A172 (cell line): ENCODE measurements at places on chromosomes 11 and 22. TPM values are rescaled to one million over a fixed set of nuclear protein-coding genes. Genes with fewer than 3 reads are reported as not detected.

DNA sequence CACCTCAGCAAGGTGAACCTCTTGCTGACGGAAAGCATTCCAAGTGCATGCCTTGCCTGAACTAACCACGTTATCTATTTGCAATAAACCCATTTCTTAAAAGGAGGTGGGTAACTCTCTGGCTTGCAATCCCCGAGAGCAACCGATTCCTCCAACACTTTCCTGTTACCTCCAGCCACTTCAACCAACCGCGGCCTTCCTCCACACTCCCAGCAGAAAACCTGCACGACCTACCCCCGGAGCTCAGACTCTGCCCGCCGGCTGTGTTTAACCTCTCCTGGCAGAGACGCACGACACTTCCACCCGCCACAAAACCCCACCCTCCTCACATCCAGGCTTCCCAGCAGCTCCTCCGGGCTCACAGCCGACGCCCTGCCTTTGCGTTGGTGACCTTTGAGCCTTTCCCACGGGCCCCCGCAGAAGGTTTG, 708 bp downstream of the SCO2 start:
- no peak for DNase-seq

- DNase-seq: no peak
Measured at GRCh38 chr11:76597533-76598425, 72.8 kb downstream of the LRRC32 start.

The KIF18A gene
- total RNA-seq: 36.7 and 46.4 TPM in 2 replicates

- peak; percentile 91 for DNase-seq
Measured at GRCh38 chr11:100876815-100877520, 189.9 kb downstream of the ARHGAP42 start.

DNA sequence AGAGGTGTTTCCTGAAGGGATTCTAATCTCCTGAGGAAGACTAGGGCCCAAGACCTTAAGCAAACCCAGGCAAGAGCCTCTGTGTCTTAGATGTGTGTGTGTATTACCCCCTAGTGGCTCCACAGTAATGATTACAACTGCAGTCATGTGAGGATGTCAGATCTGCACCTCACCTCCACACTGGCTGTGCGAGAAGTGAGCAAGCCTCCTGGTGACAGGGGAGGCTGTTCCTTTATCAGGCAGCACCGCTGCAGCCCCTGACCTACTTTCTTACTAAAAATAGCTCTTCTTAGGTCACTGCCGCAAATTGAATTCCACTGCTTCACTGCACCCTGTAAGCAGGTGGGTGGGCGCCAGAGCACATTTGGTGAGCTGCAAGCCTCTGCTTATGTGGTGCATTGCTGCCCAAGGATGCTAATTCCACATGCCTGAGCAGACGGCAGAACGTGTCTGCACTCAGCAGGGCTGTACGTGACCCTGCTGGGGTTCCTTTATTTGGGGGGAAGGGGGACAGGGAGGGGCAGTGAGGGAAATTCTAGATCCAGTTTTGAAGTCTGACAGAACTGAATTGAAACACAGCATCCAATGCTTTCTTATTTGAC, 112.4 kb downstream of the KCNC1 start:
- peak; percentile 11 for DNase-seq

The RBMXL2 gene
- not detected in 2 replicates for total RNA-seq

DNA sequence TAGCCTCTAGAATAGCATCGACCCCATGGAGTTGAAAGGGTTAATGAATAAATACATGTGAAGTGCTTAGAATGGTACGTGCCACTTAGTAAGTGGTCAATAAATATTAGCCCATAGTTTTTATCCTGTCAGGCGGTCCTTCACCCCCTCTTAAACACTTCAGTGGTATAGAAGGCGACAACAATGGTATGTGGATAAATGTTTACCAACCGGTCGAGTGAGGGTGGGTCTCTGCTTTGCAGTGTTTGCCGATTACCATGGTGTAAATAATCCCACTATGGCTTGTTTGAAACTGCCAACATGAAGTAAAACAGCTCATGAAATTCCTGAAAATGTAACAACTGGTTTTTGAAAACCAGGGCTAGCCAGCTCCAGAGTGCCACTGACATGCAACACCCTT, 541.2 kb downstream of the BUD13 start:
- no peak for DNase-seq

DNA sequence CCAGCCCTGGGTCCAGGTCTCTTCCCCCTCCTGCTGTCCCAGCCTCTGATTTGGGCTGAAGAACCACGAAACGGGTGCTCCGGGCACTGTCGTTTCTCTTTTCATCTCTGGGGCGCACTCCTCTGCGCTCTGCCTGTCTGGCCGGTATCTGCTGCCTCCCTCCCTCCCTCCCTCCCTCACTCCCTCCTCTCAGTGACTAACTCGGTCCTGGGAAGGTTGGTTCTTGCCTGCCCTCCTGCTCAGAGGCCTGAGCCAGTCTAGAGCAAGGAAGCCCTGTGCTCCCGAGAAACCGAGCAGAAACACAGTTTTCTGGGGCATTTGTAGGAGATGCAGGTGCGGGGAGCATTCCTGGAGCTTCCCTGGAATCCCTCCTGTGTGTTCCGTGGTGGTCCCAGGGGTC, 1235.2 kb downstream of the BRD1 start:
- DNase-seq: no peak

- DNase-seq: no peak
Measured at GRCh38 chr11:37689951-37690350, 1091.9 kb upstream of the RAG2 start.

GRCh38 chr11:119318240-119319135, 1.6 kb upstream of the MCAM start:
- no peak for DNase-seq

- DNase-seq: no peak
Measured at GRCh38 chr11:47550288-47551047, 2.5 kb downstream of the CELF1 start.

DNA sequence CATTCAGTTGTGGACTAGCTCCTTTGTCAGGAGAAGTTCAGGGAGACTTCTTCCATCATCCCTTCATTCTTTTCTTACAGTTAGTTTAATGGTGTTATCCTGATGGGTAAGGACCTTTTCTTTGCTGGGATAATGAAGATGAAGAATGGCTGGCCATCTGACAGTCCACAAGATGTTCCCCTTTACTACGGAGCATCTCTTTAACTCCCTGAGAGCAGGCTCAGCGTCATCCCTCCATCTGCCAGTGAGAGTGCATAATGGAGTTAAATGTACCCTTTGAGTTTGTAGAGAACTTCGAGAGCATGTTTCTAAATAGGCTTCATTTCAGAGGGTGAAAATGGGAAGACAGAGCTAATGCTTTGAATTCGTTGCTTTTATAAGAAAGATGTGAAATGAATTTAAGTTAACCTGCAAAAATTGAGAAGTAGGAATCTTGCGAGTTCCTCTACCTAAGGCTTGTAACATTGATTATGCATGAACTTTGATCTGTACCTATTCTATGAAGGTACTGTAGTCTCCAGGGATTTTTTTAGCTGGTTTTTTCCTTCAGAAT, 1.7 kb downstream of the EP300 start:
- no peak for DNase-seq

The ACCS gene
- 6.5 and 6.9 TPM in 2 replicates for total RNA-seq

The FGF3 gene
- total RNA-seq: 0.24 TPM in 1 of 2 replicates, not detected in the other

The FDXACB1 gene
- total RNA-seq: 1.5 and 3.4 TPM in 2 replicates

DNA sequence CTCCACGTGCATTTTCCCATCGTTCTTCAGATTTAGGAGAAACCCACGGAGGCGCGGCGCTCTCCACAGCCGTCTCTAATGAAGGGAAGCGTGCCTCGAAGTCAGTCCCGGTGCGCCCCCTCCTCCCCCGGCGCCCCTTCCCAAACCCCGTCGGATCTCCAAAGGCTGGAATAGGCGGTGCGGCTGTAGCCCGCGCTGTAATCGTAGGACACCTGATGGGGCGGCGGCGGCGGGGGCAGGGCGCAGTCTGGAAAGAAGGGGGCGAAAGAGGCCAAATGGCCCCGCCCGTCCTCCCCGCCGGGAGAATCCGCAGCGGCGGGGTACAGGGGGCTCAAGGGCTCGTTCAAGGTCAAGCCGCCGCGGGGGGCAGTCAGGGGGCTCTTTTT, 1.3 kb downstream of the FAM181B start:
- DNase-seq: no peak

GRCh38 chr11:125286486-125286885, 121.9 kb downstream of the PKNOX2 start:
- no peak for DNase-seq

DNA sequence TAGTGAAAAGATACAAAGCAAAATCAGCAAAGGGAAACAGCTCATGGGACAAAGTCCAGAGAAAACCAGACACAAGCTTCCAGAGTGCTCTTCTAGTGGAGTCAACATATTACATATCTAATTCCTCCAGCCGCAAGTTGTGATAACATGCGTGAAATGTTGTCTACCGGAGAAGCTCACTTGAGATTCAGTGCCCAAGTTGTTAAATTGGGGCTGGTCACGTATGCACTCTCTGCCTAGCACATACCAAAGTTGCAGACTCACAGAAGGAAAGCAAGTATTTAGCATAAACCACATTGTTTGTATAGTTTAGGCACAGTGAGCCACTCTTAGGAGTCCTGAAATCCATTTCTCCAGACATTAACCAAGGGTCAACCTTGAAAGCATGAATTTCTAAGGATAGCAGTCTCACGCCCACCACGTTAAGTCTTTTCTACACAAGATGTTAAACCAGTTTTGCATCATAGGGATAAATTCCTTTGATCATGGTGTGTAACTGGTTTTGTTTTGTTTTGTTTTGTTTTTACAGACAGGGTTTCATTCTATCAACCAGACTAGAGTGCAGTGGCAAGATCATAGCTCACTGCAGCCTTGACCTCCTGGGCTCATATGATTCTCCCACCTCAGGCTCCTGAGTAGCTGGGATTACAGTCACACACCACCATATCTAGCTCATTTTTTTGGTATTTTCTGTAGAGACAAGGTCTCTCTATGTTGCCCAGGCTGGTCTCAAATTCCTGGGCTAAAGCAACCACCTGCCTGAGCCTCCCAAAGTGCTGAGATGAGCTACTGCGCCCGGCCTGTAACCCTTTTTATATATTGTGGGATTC, 39.5 kb upstream of the EP300 start:
- no peak for DNase-seq

DNA sequence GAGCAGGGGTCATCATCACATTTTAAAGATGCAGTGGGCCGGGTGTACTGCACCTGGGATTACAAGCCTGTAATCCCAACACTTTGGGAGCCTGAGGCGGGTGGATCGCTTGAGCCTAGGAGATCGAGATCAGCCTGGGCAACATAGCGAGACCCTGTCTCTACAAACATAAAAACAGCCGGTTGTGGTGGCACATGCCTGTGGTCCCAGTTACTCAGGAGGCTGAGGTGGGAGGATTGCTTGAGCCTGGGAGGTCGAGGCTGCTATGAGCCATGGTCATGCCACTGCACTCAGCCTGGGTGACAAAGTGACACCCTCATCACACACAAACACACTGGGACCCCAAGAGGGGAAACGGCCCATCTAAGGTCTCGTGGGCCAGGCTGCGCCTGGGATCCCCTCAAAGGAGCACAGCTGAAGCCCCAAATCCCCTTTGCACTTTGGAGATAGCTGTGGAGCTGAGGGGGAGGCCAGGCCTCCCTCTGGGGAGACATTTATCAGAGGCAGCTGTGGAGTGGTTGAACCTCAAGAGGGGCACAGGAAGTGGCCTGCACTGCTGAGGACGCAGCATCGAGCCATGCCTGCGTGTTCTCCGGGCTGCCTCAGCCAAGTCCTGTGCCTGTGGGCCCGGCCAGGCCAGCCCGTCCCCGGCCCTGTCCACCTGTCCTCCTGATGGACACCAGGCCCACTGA, 27.5 kb downstream of the OSBPL5 start:
- DNase-seq: no peak

- DNase-seq: no peak
Measured at GRCh38 chr11:59302991-59303390, 55.7 kb upstream of the OR5AN1 start.

DNA sequence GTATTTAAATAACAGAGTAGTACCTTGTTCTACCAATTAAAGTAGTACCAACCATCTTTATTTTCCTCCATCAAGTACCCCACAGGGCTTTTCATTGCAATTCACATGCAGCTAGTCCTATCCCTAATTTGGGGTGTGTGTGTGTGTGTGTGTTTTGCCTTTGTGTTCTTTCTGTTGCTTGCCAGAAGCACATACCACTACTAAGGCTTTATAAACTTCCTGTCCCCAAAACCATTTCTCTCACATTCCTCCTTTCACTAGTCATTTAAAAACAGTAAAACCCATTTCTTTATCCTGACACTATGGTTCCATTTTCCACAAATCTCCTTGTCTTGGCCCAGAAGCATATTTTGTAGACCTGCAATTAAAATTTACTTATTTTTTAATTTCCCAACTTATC, 54.6 kb downstream of the SLC36A4 start:
- no peak for DNase-seq

DNA sequence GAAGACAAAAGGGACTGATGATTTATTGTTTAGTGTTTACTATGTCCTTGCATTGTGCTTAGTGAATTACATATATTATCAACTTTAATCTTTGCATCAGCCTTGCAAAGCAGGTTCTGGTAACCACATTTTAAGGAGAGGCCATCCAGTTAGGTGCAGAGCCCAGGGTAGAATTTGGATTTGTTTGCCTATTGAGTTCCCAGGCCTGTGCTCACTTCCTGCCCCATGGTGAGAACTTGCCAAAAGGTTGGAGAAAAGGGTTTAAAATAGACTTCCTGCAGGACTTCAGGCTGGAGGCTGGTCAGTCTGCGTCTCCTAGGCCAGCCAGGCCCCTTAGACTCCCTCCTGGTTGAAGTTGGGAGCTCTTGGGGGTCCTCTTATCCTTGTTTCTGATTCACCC, 72.1 kb downstream of the ATXN10 start:
- DNase-seq: no peak

DNA sequence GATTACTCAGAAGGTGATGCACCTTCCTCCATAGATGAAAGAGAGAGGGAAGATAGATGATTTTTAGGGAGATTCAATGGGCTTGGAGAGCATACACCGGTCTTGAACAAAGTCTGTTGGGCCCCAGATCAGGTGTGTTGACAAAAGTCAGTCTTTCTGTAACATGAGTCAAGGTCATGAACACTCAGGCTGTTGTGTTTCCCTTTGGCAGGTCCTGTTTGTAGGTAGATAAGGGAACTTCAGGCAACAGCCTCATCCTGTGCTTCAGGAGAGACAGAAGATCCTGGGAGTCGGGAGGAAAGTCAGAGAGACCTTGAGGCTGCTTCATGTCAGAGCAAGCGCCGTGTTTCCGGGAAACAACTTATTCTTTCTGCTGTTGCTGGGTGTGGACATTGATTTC, 703.1 kb downstream of the BRD1 start:
- DNase-seq: no peak

The CNTF gene
- total RNA-seq: 0.07 and 0.41 TPM in 2 replicates

The OR51F2 gene
- total RNA-seq: not detected in 2 replicates

DNA sequence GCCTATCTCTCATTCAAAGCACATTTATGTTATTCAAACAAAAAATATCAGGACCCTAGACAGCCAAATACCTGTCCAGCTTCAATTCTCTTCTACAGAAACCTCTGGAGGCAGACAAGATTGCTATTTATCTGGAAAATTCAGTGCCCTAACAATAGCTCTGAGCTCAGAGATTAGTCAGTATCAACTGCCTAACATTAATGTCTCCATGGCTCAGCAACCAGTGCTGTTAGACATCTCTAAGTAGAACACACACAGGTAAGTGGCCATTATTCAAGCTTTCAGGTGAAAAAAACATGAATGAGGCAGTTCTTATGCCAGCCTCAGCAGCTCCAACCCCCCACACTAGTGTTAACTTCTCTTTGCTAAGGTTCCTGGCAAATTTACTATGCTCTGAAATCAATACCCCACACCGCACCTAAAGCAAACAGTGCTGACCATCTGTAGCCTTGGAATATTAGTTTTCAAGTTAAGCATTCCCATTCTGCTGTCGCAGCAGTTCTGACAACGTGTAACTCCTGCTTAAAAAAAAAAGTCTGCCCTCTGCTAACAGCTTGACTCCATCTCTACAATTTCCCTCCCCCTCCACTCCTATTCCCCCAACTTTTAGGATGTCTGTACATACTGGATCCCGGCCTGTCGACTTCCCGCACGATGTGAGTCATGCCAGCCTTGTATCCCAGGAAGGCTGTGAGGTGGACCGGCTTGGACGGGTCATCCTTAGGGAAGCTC, 1.5 kb downstream of the RPL3 start:
- no peak for DNase-seq
